Islet precursor cell (in vitro differentiated cells): ENCODE measurements at places on chromosomes 5 and 9.
A peak's percentile ranks its signal among the peaks of the same experiment; 100 is the strongest.

DNA sequence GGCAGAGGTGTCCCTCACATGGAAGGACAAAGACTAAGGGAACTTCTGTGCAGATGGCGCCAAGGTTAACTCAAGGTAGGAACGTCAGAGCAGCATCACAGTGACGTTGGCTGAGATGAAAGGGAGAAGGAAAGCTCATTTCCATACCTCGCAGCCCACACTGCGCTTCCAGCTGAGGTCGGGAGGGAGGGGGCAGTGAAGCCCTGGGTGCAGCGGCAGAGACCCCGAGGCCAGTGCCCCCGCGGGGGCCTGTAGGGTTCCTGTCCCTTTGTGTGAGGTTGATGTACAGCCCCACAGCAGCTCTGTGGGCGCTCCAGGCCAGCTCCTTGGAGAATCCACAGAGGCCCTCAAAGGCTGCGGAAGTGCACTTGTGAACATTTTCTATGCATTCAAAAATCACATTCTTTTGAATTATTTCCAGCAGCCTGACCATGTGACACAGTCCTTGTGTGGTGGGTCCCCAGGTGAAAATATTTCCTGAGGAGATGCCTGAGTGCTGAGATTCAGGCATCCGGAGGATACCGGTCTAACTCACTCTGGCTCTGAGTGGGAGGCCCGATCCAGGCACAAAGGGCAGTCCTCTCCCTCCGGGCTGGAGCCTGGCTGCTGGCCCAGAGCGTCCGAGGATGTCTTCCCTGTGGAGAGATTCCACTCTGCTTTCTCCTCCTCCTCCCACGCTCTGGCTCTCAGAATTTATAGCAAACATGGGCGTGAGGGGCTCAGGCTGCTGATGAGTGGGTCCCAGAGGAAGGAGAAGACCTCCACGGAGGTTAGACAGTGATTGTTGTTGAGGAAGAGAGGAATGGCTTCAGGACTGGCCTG lies 150.7 kb downstream of the ICE1 start:
- DNase-seq, result no peak

DNA sequence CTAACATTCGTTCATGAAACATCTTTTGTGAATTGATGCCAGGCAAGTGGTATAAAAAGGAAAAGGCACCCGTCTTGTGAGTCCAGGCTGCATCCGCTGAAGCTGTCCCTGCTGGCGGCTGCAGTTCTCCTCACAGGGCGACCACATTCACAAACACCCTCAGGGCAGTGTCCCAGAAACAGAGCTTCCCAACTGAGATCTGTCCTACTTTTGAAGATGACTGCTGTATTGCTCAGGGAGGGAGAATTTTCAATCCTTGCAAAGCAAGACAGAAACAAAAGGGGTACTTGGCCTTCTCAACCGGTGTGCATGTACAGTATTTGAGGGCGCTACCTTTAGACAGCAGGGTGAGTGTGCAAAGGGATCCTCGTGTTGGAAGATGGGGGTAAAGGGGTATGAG lies 316.1 kb downstream of the GADD45G start:
- peak; percentile 79 for DNase-seq

DNA sequence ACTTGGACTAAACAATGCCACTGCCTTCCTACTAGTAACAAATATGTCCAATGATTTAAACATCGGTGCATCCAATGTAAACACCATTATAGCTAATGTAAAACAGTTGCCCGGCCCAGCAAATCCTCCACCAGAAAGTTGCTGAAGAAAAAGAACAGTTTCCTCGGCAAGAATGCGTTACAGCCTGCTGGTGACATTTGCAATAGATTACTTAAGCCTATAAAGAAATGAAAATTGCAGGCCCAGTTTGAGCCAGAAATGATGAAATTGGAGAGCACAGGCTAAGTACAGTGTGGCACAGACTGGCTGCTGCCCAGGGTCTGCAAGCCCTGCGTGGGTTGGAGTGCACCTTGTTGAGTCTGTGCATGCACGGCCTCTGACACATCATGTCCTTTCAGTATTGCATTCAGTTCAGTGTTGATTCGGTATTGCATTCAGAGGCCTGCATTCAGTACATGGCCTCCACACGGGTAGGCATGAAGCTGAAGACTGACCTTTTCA lies 406.0 kb upstream of the KLF4 start:
- no peak for DNase-seq

- DNase-seq, result no peak
These were observed 281.8 kb downstream of the AOPEP start for GRCh38 chr9:95008151-95008771.

DNA sequence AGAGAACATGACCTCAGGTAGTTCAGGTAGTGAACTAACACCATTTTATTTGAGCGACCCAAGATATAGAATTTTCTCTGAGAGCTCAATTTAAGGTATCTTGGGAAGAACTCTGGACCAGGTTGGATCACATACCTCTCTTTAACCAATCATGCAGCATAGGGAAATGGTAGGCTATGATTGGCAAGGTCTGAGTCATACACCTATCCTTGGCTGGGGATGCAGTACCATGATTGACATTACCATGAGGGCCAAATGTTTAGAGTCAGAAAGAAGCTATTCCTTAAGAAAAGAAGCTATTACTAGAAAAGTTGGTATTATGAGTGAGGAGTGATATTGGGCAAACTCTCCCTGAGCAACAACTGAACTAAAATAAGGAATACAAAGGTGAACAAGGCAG lies 258.7 kb downstream of the KCTD16 start:
- no peak for DNase-seq

GRCh38 chr9:134537951-134538641 lies 103.5 kb upstream of the COL5A1 start:
- no peak for DNase-seq

DNA sequence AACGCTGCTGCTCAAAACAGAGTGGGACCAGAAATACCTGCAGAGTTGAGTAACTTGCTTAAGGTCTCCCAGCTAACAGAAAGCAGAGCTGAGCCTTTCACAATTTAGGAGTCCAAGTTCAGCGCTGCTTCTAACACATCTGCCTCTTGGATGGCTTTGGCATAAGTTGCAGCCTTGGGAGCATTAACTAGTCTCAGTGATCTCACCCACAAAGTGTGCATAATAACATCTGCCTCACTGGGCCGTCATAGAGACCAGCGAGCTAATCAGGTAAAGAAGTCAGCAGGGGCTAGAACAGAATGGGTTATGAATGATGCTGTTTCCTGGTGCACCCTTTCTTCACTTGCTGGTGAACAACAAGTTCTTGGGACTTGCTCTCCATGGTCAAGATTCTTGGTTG lies 36.5 kb downstream of the WWC1 start:
- no peak for DNase-seq

DNA sequence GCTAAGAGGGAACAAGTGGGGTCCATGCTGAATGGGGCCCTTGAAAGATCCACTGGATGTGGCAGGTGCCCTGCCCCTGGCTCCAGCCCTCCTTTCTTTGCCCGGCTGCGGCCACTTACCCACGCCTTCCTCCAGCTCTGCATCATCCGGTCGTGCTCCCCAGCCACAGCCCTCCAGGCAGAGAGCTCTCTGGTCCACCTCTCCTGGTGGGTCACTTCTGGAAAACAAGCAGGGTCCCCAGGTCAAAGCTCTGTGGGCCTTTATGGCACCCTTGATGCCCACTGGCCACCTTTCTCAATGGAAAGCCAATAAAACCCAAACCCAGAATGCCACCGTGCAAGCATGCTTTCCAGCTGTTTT lies 45.0 kb downstream of the SECISBP2 start:
- DNase-seq, result no peak

GRCh38 chr5:180160215-180160614 lies 48.8 kb downstream of the RASGEF1C start:
- DNase-seq, result peak; percentile 36

DNA sequence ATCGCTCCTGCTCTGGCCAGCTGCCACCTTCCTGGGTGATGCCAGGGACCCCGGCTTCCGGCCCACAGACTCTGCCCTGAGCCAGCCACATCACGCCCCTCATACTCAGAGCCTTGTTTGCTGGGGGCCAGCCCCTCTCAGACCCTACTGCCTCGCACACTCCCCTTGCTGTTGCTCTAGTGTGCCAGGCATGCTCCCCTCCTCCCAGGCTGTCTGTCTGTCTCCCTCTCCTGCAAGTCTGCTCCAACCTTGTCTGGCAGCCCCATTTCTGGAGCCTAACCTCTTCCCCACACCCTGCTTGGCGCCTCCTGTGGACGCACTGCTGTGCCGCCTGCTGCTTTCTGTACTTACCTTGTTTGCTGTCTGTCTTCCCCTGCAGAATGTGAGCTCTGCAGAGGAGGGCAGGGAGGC lies 184.7 kb downstream of the HSPA4 start:
- DNase-seq, result no peak

- no peak for DNase-seq
These were observed 20.7 kb downstream of the BRD3OS start for GRCh38 chr9:134045841-134046544.

DNA sequence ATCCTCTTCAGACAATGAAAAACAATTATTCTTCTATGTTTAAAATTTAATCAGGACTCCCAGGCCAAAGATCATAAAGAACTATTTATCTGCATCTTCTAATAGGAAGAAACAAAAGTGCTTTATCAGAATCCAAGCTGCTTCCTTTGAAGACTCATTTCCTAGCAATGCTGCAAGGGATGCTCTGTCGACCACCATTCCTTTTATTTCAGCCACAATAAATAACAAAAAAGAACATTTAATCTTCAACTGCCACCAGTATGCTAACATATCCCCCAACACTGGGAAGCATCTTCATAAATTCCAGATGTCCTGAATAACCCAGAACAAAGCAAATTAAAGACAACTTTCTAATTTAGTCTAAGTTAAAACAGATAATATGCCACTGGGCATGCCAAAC lies 68.7 kb downstream of the PKD2L2 start:
- no peak for DNase-seq

DNA sequence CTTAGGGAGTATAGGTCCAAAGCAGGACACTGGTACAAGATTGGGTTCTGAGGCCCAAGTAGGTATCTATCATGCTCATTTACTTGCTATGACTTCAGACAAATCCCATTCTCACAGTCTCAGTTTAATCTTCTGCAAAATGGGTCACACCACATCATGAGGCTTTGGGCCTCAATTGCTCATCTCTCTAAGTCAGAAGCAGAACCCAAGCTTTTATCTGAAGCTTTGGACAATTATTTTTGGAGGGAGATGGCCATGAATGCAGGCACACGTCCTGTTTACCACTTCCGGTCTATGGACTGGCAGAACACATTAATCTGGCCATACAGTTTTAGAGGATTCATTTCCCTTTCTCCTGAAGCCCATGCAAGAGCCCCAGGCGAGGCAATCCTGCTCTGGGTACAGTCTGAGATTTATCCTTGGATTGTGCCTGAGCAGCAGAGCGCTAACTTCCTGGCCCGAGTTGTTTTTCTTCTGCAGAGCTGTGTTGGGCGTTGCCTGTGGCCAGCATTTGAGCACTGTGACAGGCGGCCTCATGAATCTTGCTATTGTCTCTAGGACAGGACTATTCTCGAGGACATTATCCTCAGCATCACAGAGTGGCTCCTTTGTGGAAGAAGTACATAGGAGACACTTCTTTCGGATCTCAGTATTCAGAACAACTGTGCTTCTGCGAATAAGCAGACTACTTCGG lies 16.1 kb downstream of the SLC22A4 start:
- no peak for DNase-seq

DNA sequence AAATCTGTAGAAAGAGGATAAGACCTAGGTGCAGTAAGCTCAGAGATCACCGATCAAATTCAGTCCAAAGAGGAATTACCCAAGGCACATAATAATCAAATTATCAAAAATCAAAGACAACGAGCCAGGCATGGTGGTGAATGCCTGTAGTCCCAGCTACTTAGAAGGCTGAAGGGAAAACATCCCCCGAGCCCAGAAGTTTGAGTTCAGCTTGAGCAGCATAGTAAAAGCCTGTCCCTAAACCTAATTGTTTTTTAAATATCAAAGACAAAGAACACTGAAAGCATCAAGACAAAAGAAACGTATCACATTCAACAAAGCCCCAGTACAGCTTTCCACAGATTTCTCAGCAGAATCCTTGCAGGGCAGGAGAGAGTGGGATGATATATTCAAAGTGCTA lies 122.9 kb downstream of the CEP120 start:
- DNase-seq, result no peak

DNA sequence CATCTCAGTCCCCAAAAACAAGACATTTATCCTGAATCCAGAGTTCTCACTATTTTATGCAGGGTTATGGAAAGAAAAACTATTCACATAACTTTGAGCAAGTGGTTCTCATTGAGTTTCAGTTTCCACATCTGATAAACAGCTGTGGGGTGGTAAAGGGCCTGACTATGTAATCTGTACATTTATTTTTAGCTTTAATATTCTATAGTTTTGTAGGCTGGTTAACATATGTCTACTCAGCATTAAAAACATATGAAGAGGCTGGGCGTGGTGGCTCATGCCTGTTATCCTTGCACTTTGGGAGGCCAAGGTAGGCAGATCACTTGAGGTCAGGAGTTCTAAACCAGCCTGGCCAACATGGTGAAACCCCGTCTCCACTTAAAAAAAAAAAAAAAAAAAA lies 301.5 kb upstream of the CCNG1 start:
- DNase-seq, result no peak

GRCh38 chr9:121640076-121640475 lies 11.4 kb upstream of the DAB2IP start:
- peak; percentile 80 for DNase-seq

GRCh38 chr9:109143881-109144562 lies 23.0 kb downstream of the FRRS1L start:
- peak; percentile 71 for DNase-seq

DNA sequence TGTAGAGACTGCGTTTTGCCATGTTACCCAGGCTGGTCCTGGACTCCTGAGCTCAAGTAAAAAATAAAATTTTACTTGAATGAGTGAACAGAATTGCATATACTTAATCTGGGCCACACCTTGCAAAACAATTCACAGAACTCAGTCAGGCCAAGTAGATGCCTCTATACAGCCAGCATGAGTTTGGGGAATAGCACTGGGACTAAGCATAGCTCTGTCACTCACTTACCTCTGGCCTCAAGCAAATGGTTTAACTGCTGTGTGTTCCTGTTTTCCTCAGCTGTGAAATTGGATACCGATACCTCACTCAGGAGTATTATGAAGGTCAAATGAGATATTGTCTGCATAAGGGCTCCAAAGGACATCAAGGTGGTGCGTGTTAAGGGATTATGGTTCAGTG lies 10.9 kb upstream of the FRMPD1 start:
- DNase-seq, result no peak
